ENCODE measurements at places on chromosomes 7 and 10.

GRCh38 chr7:92794831-92795230, 41.5 kb downstream of the CDK6 start:
- no peak for DNase-seq

- no peak for DNase-seq
Measured at GRCh38 chr10:131757285-131758058, 143.3 kb upstream of the PPP2R2D start.

GRCh38 chr10:13860886-13861285, 274.1 kb downstream of the PRPF18 start:
- DNase-seq = no peak

- DNase-seq = no peak
Measured at GRCh38 chr7:7439564-7439963, 96.1 kb downstream of the COL28A1 start.

GRCh38 chr10:9634466-9634865, 1383.2 kb upstream of the CELF2 start:
- no peak for DNase-seq

GRCh38 chr7:106895246-106895864, 30.3 kb downstream of the PIK3CG start:
- peak; percentile 76 for DNase-seq

DNA sequence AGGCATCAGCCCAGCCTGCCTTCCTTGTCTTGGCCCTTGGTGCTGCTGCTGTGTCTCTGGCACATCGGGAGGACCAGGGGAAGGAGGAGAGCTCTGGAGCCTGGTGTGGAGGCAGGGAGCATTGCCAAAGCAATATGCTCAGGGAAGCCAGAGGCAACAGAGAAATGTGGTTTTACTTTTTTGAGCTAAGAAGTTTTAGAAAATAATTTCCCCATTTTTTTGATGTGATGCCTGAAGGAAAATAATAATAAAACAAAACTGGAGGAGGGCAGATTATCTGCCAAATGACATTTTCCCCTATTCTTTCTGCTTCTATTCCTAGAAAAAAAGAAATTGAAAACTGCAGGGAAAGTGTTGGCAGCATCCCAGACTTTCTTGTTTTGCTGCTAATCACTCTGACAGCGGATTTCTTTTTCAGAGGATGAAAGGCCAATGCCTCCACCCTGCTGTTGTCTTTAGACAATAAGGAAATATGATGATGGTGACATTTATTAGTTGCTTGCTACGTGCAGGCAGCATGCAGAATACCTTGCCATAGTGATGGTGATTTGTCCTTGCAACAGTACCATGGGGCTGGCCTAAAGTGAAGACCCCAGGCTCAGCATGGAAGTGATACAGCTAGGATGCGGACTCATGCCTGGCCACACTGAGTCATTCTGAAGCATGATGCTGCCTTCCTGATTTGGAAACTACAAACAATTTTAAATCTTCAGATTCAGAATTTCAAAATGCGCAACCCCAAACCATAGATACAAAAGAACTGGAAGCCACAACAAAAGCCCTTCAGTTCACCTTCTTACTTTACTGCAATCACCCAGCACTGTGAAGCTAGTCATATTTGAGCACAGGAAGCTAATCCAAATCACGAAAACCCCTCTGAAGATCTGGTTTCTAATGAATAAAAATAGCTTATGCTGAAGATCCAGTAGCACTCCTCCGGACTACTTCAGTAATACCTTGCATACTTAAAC, 260.2 kb upstream of the TMEM72 start:
- no peak for DNase-seq

DNA sequence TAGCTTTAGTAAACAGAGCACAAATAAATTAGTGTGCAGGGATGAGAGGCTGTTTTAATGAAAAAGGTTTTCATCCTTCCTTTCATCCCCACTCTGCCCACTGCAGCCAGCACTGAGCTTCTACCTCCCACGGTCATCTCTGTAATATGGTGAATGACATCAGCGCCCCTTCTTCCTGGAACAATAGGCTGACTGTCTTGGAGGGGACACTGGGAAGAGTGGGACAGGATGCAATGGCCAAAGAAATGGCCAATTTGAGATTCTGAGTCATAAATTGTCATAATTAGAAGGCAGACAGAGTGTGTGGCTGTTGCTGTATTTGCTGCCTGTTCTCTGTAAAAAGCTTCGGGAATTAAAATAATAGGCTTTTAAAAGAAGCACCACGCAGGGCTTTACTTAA, 126.7 kb upstream of the CALN1 start:
- DNase-seq = no peak

GRCh38 chr7:157022681-157023588, 12.5 kb upstream of the MNX1 start:
- no peak for DNase-seq

DNA sequence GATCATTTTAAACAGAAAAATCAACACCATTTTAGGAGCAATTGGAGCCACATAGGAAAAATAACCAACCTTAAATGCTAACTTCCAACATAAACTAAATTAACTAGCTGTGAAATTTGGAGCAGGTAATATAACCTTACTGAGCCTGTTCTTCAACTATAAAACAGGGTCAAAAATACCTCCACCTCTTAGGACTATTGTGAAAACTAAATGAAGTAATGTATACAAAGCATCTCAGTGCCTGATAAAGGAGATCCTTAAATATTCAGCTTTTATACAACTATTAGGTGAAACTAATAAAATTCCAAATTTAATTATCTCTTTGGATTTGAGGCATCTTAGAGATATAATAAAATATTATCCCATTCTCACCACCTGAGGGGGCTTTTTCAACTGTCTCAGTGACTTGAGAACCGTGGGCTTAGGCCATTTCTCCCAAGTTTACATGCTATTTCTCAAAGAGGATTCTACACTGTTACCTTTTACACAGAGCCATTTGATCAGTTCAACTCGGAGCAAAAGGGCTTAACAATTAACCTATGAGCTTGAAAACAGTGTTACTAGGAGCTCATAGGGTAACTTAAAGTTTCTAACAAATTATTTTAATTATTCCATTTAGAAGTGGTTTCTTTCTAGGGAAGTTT, 165.0 kb upstream of the ASAH2 start:
- DNase-seq = peak; percentile 40

DNA sequence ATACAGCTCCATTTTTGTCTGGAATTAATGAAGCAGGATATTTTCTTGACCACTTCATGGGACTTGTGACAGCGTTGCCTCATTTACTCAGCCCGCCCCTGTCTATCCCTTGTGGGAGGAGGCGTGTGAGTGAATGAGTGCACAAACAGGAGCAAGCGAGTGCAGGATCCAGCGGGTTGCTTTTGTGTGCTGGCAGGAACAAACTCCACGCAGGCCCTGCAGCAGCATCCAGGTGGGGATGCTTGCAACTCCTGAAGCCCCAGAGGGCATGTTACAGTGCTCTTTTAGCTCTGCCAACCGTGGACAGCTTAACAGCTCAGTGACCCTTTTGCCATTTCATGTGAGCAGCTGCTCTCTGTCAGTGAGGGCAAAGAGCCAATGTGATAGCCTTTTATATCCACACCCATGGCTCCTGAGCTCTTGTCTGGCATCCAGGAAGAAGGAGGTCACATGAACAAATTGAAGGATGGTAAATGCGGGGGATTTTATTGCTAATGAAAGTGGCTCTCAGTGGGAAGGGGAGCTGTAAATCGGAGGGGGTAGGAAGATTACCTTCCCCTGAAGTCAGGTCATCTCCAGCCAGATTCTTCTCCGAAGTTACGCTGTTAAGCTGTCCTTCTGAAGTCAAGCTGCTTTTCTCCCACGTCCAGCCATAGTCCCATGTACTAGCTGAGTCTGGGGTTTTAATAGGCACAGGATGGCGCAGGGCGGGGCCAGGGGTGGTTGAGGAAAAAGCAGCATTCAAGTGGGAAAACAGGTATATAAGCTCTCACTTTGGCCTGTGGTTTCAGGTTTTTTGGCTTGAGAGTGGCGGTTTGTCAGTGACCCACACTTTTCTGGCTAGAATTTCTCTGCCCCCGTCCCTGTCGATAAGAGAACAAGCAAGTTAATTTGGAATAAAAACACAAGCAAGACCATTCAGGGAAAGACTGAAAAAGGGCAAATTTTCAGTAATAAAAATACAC, 714.7 kb upstream of the MBL2 start:
- no peak for DNase-seq

- no peak for DNase-seq
Measured at GRCh38 chr7:99631295-99632109, 14.8 kb downstream of the ZSCAN25 start.

DNA sequence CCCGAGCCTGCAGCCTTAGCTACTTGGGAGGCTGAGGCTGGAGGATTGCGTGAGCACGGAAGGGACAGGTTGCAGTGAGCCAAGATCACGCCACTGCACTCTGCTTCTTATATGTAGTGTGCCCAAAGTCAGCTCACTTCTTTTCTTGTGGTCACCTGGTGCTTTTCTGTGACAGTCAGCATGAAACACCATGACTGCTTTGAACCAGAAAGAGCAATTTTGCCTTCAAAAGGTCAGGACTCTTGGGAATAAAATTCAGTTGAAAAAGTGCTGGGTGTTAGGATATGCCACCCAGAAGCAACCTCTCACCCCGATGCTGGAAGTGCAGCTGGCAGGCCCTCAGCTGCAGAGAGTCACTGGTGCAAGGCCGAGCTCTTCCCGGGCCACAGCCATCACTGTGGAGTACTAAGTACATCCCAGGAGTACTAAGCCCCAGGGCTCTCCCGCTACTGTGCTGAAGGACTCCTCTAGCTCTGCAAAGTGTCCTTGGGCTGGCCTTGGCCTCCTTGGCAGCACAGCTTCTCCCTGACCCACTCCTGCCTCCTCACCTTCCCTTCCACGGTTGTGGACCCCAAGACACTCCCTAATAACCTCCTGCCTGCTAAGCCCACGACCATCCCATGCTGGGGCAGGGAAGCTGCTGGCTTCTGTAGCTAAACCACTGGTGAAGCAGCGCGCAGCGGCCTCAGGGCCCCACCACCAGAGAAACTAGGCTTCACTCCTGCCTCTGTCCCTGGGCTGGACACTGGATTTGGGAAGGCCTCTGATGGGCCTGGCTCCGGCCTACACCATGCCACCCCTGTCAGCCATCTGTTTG, 17.6 kb upstream of the GDI2 start:
- DNase-seq = peak; percentile 51

All from GM12865 (cell line).